ENCODE measurements at places on chromosomes 12 and 14.

DNA sequence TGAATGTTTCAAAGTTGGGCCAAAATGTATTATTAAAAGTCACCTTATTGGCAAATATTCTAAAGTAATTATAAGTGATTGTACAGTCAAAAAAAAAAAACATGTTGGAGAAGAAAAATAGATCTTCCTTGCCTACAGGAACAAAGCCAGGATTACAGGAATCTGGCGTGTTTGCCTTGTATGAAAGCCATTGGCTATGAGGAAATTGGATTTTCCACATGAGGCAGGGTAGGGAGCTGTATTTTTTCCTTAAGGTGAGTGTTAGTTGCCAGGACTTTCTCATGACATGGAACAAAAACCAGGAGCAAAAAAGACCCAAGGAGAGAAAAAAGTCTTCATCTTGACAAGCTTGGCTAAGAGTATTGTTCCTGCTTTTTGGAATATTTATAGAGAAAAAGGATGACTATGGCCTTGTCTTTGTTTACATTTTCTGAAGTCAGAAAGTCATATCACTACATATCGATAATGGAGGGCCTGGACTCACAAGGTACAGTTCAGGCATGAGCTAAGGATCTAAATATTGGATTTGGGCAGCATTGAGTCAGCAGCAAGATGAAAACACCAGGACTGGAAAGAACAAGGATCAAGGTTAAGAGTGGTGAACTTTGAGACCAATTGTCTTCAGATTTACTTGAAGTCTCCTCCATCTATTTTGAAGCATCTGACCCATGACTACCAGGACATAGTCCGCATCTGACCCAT is 68.4 kb upstream of the FLRT2 start:
- no peak for DNase-seq

GRCh38 chr14:99720941-99721791 is 37.1 kb downstream of the CYP46A1 start:
- DNase-seq, result no peak

GRCh38 chr12:109532721-109533486 is 40.4 kb downstream of the MMAB start:
- DNase-seq, result no peak

GRCh38 chr12:118850244-118850825 is 131.0 kb upstream of the SRRM4 start:
- DNase-seq, result peak; percentile 44

DNA sequence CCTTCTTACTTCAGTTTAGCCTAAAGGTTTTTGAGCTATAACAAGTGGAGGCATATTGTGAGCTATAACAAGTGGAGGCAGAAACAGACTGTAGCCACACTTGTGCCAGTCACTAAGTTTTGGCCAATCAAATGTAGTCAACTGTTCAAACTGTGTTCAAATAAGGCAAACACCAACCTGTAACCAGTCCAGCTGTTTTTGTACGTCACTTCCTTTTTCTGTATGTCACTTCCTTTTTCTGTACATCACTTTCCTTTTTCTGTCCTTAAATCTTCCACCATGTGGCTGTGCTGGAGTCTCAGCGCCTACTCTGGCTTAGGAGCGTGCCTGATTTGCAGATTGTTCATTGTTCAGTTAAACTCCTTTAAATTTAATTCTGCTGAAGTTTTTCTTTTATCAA is 79.7 kb downstream of the FUT8 start:
- no peak for DNase-seq

DNA sequence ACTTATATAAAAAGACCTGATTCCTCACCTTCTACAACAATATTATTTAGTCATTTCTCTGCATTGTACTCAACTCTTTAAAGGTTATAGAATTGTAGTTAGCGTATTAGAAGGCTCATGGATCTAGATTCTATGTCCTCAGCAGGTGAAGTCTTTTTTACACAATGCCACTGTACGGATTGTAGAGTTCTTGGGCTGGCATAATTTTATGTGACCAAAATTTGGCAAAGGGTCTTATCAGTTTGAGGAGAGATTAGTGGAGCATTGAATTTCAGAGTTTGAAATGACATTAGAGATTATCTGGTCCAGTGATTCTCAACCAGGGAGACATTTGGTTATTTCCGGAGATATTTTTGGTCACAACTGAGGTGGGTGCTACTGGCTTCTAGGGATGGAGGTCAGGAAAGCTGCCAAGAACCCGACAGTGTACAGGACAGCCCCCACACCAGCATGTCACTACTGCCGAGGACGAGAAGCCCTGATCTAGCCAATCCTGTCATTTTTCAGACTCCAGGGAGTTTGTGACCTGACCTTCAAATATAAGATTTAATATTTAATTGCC is 63.9 kb downstream of the BICD1 start:
- no peak for DNase-seq

- no peak for DNase-seq
Measured at GRCh38 chr14:99252443-99252939, 19.5 kb downstream of the BCL11B start.

DNA sequence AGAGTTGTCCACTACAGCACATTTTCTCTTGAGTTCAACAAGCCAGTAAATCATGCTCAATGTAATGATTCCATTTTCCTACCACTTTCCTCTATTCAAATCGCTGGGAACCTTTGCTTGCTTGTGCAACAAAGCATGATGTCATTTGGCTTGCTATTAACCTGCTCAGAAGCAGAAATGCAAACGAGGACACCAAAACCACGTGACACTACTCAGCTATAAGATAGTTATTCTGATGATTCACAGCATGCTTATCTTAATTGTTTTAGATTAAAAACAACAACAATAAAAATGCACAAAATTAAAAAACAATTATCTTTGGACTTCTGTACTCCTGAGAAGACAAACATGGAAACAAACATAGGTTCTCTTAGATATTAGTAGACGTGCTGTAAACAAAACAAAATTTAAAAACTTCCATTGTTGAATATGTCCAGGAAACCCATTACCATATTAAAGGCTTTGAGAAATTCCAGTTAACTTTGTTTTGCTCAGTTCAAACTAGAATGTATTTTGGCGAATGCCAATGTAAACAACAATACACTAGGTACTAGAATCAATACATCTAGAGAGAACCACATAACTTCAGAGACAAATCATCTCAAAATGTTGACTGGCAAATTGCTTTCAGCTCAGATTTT is 77.5 kb upstream of the KRAS start:
- peak; percentile 43 for DNase-seq
